PC-3 (cell line): ENCODE measurements at places on chromosomes 3 and 15. TPM values are rescaled to one million over a fixed set of nuclear protein-coding genes. Genes with fewer than 3 reads are reported as not detected.

PLSCR1 gene
- total RNA-seq, result 31.4 and 48.8 TPM in 2 replicates

CCDC13 gene
- total RNA-seq, result 0.47 TPM in 1 of 2 replicates, not detected in the other

DNA sequence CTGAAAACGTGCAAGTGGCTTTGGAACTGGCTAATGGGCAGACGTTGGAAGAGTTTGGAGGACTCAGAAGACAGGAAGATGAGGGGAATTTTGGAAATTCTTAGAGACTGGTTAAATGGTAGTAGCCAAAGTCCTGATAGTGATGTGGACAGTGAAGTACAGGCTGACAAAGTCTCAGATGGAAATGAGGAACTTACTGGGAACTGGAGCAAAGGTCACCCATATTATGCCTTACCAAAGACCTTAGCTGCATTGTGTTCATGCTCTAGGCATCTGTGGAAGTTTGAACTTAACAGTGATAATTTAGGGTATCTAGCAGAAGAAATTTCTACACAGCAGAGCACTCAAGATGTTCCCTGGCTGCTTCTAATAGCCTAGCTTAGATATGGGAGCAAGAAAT, 28.6 kb upstream of the SERPINI2 start:
- no peak for DNase-seq

GRCh38 chr3:159266779-159267178, 464.9 kb downstream of the MFSD1 start:
- DNase-seq, result peak; percentile 82

NANOGP8 gene
- not detected in 2 replicates for total RNA-seq

DNA sequence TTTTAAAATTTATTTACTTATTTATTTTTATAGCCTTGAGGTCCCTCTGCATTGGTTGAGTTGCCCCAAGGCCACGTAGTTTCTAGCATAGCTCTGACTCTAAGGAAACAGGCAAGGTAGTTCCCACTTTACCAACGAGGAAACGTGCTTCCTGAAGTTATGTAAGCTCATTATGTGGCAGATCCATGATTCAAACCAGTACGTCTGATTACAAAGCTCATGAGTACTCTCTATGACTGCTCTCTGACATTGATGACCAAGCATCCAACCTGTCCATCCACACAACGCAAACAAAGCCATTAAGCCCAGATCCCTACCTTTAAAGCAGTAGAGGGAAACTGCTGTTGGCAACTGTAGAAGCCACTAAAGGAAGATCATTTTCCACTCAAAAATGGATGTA, 25.6 kb downstream of the WWTR1 start:
- DNase-seq, result no peak

SNX22 gene
- 0.77 TPM in 1 of 2 replicates, not detected in the other for total RNA-seq

GRCh38 chr15:58909616-58910015, 23.9 kb downstream of the SLTM start:
- no peak for DNase-seq

ATP10A gene
- total RNA-seq, result 2.6 and 5.0 TPM in 2 replicates

DNA sequence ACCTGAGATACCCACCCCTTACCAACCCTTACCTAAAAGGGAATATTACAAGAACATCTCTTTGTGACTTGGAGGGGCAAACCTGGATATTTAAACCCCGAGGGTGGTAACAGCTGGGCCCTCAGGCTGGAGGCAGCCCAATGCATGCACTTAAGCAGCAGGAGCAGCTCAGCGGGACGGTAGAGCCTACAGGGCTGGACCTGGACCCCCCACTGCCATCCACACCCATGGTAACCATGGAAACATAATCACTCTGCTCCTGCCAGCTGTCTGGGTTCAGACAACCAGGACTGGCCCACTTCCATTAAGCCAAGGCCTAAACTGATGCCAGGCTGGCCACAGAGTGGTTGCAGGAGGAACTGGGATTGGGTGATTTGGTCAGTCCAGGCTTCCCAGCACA, 52.8 kb downstream of the ETFA start:
- DNase-seq, result no peak

DNA sequence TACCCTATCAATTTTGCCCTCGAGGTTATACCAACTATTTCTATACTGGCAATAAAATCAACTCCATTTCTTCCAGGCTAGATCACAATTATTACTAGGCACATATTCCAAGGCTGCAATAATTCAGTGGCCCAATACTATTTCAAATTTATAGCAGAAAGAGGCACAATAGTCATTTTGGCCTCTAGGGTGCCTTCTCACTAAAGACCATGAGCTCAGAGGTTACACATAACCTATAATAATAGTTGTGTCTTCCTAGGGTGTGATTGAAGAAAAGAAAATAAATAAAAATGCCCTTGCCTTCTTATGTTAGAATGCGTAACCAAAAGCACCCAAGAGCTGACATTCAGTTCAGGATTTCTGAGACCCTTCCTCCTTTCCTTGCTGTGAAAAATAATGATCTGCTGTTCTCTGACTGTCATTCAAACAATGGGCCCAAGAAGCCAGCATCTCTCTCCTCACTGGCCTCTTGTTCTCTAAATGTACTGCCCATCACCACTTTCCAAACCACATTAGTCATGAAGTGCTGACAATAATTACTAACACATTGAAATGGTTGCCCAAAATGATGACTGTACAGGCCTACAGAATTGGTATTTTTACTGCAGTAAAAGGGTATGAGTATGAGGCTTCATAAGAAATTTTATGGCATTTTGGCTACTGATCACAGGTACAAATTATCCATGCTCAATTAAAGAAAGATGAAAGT, 244.8 kb downstream of the LRRN1 start:
- DNase-seq, result no peak

DNA sequence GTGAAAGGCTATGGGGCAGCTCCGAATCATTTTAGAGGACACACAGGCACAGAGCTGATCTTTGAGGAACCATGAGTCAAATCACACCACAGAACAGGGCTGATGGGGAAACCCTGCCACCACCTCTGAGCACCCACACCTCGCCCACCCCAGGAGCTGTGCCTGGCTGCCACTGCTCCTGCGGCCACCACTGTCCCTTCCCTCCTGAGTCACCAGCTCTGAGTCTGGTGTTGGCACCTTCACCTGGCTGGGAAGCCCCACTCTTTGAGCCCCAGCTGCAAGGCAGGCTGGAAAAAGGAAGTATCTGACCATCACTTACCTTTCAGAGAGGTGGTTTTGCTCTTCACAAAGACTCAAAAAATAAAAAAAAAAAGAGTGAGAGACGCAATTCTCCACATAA, 63.6 kb upstream of the MEF2A start:
- no peak for DNase-seq

ST6GAL1 gene
- total RNA-seq, result 8.6 and 9.4 TPM in 2 replicates

TTLL13 gene
- not detected in 2 replicates for total RNA-seq
